ENCODE measurements at places on chromosomes 11 and 22.

DNA sequence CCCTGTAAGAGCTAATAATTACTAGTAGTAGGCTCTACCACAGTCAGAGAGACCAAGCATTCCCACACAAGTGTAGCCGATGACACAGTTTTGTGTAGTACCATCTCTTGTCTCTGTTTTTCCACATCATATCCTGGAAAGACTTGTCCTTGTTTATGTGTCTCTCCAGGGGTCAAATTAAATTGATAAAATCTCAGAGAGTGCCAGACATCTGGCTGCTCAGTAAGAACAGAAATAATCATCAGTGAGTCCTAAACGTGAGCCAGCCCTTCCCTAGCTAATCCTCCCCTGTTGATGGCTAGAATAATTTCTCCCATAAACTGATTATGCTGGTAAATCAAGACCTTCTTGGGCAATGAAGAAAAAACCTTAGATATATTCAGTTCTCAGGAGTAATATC is 111.4 kb upstream of the GRAMD1B start:
- DNase-seq = no peak

GRCh38 chr22:22061085-22062077 is 78.8 kb upstream of the TOP3B start:
- no peak for DNase-seq

DNA sequence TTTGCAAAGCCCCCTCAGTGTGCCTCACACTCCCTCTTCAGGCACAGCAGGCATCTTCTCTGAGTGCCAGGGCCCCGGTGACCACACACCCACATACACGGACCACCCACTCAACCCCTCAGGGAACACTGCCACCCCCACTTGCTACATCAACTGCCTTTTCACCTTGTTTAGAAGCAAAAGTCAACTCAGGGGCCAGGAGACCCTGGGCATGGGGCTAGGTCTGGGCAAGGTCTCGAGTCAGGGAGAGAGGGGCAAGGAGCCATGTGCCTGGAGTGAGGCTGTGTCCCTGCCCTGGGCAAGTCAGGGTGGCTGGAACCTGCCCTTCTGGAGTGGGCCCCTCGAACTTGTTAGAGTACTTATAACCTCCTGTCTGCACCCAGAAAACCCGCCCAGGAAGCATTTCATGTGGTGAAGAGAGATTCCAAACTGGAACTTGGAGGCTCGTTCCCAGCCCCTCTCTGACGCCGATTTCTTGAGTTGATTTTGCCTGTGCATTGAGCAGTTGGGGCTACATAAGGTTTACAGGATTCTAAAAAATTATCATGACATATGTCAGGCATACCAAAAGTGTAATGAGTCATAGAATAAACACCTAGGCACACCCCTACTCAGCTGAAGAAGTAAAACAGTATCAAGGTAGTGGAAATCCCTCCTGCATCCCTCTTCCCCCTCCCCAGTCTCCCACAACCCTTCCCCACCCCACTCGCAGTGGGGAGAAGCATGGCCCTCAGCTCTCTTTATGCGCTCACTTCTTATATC is 74.3 kb downstream of the MYEOV start:
- DNase-seq = no peak

DNA sequence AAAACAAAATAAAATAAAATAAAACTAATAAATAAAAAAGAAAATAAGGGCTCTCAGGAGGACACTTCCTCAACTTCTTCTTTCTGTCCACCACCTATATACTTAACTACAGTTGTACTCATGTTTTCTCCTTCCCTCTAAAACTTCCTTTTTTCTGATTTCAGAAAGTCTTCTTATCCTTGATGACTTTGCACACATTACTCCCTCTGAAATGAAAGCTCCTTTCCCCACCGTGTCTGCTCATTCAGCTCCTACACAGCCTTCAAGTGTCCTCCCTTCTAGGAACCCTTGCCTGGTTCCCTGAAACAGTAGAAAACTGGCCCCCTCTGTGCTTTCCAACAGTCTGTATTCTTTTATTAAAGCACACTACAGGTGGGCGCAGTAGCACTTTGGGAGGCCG is 18.3 kb upstream of the DDX17 start:
- DNase-seq = no peak

DNA sequence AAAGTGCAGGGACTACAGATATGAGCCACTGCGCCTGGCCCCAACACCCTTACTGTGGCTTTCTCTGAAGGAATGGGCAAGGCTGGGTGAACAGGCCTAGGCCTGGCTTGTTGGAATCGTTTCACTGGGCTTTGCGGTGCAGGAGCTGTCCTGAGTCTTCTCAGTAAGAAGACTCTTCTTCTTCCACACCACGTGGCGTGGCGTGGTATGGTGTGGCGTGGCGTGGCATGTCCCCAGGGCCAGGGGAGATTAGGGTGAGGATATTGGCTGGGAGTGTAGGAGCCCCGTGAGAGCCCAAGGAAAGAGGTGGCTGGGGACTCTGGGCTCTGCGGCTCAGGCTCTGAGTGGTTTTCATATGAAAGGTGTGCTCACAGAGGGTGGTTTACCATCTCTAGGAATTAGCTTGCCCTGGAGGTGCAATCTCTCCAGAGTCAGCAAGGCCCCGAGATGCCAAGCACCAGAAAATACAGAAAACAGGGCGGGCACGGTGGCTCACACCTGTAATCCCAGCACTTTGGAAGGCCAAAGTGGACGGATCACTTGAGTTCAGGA is 70.7 kb downstream of the PARVB start:
- DNase-seq = no peak

- no peak for DNase-seq
Measured at GRCh38 chr11:102637731-102638130, 12.6 kb upstream of the MMP20 start.

- DNase-seq = no peak
Measured at GRCh38 chr11:134142536-134142935, 73.7 kb downstream of the JAM3 start.

DNA sequence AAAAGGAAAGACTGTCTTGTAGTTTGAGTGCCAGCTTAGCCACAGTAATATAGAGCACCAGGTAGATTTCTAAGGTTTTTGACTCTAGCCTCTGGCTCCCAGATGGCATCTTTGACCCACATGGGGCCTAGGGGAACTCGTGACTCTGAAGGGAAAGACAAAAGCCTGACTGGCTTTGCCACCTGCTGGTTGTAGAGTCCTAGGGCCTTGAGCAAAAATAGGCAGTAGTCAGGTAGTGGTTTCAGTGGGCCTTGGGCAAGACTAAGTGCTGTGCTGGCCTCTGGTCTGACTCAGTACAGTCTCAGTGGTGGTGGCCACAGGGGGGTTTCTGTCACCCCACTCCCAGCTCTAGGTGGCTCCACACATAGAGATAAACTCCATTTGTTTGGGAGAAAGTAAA is 349.4 kb downstream of the FAM181B start:
- no peak for DNase-seq

GRCh38 chr11:14746857-14747395 is 103.3 kb downstream of the PDE3B start:
- DNase-seq = no peak

- DNase-seq = no peak
Measured at GRCh38 chr11:64395545-64396078, 36.6 kb downstream of the RPS6KA4 start.

- DNase-seq = no peak
Measured at GRCh38 chr22:36285545-36285944, 32.6 kb downstream of the APOL1 start.

DNA sequence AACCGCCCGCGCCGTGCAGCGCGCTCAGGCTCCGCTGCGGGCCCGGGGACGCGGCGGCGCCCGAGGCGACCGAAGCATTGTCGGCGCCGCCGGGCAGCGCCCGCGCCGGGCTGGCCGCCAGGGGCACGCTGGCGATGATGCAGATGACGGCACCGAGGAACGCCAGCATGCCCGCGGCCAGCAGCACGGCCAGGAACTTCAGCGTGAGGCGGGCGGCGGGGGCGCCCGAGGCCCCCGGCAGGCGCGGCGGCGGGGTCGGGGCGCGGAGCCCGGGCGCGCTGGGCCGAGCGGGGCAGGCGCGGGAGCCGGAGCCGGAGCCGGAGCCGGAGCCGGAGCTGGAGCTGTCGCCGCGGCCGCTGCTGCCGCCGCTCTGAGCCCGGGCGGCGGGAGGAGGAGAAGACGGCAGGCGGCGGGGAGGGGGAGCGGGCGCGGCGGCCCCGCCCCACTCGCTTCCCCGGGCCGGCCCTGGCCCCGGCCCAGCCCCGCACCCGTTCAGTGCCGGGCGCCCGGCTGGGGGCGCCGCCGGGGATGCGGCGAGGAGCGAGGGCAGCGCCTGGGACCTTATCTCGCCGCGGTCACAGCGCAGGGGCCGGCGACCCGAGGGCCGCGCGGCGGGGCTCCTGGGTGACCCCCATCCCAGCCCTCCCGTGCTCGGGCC is at the start of gene NPTXR:
NPTXR (minus strand) TSS at position 372 of the 658 bp plus-strand sequence.
- DNase-seq = no peak

- DNase-seq = no peak
Measured at GRCh38 chr11:64560941-64561340, 30.1 kb upstream of the SLC22A12 start.

GRCh38 chr11:106962995-106963394 is 55.3 kb downstream of the GUCY1A2 start:
- DNase-seq = no peak

DNA sequence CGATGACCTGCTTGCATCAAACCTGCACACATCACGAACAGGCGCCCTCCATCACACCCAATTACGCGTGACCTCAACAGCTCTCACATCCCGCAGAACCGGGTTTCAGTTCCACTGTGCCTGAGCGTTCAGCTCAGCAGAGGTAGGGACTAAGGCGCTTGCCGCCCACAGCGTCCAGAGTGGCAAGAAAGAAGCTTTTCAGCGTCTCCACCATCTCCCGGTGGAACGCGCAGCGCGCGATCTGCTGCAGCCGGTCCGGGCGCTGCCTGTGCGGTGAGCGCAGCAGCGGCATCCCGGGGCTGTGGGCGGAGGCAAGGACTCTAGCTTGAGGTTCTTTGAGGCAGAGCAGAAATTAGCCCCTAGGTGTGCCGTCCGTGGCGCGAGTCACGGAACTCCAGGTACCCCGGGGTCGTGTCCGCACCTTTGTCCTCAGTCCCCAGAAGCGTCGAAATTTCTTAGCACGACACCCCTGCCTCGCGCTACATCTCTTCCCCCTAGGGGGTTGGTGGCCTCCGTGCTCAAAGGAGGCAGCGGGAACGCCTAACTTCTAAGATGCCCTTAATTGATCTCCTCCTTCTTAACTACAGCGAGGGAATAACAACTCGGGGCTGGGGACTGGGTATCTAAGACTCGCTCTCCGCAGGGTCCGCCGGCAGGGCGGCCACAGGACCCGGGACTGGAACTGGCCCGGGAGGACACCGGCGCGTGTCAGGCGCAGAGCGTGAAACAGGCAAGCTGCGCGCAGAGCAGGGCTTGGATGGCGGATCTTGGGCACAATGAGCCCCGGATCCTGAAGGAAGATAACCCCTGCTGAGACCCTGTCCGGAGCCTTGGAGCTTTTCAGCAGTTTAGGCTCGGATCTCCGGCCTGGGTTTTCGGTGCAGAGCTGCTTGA is 1.7 kb upstream of the CALCA start:
- DNase-seq = no peak

GRCh38 chr11:93194673-93195291 is 3.0 kb downstream of the SLC36A4 start:
- DNase-seq = no peak

DNA sequence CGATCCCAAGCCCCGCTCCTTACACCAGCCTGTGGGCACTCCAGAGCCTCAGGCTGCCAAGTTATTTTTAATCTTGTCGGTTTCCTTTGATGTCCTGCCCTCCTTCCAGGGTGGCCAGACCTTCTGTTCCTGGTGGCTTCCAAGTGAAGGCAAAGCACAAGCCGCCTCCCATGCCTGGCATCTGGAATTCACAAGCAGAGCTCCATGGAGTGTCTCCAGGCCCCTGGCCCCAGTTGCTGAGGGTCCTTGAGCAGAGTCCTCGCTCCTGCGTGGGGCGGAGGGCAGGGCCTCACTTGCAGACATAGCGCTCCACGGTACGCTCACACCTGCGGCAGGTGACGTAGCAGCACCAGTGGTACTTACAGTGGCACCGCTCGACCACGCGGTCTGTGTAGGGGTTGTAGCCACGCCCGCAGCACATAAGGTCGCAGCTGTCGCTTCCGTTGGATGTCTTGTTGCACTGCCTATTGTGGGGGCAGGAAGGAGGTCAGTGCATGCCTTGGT is 19.5 kb downstream of the WNT11 start:
- DNase-seq = no peak

DNA sequence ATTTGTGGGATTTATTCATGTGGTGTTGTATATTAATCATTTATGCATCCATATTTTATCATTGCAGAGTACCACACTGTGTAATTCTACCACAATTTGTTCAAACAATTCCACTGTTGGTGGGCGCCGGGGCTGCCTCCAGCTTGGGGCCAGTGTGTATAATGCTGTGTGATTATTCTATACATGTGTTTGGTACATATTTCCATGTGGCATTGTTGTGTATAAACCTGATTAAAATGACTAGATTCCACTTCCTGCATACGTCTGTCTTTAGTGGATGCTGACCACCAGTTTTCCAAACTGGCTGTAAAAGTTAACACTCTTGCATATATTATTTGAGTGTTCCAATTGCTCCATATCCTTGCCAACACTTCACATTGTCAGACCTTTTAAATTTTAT is 1213.8 kb downstream of the TBC1D22A start:
- DNase-seq = no peak

DNA sequence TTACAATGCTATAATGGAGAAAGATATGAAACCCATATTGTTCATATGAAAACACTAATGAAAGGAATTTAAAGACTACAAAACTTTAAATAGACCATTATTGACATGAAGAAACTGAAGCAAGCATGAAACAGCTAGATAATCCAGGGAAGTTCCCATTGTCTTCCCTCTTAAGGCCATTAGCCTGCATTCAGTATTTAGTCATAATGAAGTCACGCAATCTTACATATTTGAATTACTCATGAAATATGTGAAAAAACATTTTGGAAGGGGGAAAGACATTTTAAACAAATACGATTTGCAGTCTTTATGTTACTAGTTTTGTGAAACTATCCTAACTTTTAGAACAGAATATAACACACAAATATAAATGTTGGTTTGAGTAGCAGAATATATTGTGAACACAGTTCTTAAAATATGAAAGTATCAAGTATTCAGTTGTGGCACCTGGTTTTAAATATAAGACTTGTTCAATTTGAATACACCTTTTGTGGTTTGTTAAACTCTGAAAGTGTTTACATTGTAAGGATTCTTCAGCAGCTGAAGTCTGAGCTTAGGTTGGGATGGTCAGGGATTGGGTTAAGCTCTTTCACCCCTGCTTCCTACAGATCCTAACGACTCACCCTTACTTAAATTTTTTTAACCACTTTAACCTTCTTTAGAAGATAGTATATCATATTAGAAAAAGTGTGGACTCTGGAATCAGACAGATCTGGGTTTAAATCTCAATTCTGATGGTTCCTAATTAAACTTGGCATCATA is 500.3 kb upstream of the TENM4 start:
- DNase-seq = no peak

GRCh38 chr11:20351751-20352262 is 11.7 kb upstream of the HTATIP2 start:
- DNase-seq = no peak

DNA sequence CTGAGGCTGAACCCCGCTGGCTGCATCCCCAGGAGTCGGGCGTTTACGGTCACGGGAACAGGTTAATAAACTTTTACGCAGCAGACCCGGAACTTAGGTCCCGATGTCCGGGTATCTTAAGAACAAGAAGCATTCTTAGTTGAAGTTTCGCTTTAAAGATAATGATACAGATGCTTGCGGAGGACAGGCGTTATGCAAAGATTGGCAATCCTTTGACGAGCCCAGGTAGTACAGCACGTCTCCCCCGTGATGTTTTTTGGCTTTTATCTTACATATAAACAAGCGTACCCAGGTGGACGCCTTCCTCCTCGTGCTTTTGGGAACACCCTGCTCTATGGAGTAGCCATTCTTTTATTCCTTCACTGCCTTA is 871 bp upstream of the TOLLIP start:
- no peak for DNase-seq
